Stimulated activated CD4-positive, alpha-beta T cell treated with anti-CD3 and anti-CD28 coated beads, Interleukin-1b, Interleukin-23, amount 100 ng/mL, for 24 hours (primary cell): ENCODE measurements at places on chromosomes 13 and 19.
A peak's percentile ranks its signal among the peaks of the same experiment; 100 is the strongest.

DNA sequence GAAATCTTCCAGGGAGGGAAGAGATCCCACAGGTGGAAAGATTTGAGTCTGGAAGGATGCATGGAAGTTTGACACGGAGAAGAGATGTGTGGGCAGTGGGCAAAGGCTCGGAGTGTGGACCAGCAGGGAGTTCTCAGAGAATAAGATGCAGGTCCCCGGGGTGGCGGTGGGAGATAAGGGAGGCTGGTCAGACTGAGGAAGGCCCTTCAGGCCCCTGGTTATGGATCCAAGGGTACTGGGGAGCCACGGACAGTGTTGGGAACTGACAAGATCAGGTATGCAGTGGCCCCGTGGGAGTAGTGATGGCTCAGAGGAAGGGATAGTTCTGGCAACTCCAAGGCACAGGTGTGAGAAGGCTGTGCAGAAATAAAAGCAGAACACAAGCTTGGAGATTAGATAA lies 2.5 kb downstream of the CAMSAP3 start:
- no peak for DNase-seq

- DNase-seq, result no peak
Measured at GRCh38 chr13:110348309-110349105, 41.4 kb downstream of the COL4A2 start.

- no peak for DNase-seq
Measured at GRCh38 chr13:75530549-75530961, 7.1 kb downstream of the COMMD6 start.

- no peak for DNase-seq
Measured at GRCh38 chr13:41854758-41855157, 106.2 kb downstream of the VWA8 start.

DNA sequence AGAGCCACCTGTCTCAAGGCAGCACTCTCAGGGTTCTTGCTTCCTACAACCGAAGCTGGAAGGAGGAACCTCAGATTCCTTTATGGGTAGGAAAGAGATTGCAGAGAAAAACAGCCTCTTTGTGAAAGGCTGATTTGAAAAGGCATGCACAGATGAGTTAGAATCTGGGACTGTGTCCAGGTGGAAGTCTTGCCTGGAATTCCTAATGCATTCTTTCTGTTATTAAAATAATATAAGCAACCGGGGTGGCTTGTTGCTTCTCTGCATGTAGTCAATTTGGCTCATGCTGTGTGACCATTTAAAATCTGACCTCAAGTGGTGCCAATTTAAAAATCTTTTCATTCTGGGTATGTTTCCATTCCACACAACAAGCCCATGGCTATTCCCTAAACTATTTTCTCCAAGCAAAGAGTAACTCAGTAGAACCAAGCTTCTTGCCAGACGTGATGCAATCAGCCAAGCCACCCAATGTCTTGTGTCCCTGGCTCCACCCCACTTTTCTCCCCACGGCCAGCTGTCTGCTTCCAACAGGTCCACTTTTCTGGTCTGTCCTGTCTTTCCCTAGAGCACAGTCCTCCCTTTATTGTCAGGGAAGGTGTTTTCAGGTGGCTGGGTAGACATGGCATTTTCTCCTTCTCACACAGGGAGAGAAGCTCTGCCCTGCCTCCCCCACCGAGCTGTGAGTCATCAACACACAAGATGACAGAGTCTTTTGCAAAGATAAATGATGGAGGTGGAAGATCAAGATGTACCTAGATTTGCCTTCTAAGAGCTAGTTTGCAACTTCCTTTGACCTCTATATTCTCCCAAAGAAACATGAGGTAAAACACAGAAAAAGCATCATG lies 394.3 kb downstream of the FOXO1 start:
- DNase-seq, result peak; percentile 16

DNA sequence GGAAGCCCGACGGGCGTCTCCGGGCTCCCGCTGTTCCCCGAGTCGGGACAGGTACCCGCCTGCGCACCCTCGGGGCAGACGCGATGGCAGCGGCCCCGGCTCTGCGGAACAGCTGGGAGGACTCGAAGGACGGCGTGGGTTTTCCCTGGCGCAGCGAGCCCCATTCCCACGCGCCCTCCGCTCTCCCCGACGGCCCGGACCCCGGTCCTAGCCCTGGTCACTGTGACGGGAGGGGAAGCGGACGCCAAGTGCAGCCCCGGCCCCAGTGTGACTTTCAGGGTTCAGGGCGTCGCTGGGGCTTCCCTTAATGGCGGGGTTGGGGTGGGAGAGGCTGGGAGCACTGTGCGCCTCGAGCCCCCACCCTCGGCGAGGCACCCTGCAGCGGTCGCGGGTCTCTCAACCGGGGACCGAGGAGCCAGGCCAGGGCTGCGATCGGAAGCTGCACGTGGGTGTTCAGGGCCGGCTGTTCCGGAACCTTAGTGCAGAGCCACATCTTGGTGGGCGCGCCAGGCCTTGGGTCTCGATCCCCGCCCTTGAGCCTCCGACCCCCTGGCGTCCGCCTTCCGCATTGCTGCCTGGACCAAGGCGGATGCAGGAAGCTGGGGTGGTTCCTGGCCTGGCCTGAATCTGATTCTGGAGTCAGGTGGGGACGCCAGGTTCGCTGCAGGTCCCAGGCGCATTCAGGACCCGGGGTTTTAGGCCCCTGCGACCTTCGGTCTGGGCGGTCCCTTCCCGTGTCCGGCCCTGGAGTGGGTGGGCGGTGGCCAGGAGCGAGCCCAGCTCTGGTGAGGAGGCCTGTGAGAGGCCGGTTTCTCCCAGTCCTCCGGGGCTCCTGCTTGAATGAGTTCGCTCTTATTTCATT lies 3.5 kb downstream of the LGALS7B start:
- DNase-seq, result peak; percentile 15

GRCh38 chr19:21022996-21023395 lies 2.5 kb downstream of the ZNF430 start:
- no peak for DNase-seq

GRCh38 chr19:5000120-5000611 lies 31.3 kb downstream of the KDM4B start:
- no peak for DNase-seq

GRCh38 chr13:111283991-111284390 lies 36.5 kb upstream of the TEX29 start:
- DNase-seq, result no peak

DNA sequence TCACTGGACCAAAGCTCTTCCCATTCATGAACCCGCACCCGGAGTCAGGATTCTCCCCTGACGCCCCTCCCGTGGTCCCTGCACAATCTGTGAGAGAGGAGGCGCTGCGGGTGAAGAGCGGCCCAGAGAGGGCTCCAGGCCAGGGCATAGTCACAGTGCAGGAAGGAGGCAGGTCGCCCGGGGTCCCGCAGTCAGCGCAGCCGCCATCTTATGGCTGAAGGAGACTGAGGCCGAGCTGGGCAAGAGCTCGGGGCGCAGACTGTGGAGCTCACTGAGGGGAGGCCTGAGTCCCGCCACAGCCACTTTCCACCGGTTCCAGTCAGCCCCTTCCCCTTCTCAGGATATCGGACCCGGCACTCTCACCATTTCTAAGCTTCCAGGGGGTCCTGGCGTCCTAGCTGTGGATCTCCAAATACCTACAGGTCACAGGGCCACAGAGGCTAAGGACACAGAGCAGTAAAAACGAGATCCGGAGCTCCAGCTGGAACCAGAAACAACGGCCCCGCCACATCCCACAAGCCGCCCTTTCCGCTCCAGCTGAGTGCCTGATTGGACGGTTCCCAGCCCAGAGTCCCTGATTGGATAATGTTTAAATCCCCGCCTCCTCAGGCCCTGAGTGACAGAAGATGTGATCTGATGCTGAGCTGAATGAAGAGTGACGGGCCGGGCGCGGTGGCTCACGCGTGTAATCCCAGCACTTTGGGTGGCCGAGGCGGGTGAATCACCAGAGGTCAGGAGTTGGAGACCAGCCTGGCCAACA lies at the start of gene ZNF99:
ZNF99 (minus strand) TSS at position 501 of the 760 bp plus-strand sequence; CDS start at position 366, 135 bp downstream.
- no peak for DNase-seq

DNA sequence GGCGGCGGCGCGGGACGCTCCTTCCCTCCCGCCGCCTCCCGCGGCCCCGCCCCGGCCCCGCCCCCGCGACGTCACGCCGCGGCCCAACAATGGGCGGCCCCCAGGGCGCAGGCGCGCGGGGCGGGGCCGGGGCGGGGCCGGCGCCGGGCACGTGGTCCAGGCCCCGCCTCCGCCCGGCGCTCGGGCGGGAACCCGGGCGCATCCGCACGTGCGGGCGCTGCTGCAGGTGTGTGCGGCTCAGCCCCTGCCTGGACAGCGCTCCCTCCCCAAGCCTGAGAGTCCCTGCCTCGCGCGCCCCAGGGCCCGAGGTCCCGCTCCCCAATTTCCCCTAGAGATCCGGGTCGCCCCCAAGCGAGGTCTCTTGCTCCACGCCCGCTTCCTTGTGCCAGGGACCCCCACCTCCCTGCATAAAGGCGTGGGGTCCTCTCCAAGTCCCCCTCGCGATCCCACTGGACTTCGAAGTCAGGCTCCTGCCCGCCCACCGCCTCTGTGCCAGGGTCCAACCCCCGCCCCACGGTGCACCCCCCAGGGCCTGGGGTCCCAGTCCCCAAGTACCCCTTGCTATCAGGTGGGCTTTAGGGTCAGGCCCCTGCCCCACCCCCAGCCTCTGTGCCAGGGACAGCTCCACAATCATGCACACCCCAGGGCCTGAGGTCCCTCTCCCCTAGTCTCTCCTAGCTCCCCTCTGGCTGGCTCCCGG lies at the start of gene MEX3D:
MEX3D (minus strand) TSS at position 6 of the 700 bp plus-strand sequence. CDS start 267 bp downstream, outside the sequence.
- peak; percentile 82 for DNase-seq

DNA sequence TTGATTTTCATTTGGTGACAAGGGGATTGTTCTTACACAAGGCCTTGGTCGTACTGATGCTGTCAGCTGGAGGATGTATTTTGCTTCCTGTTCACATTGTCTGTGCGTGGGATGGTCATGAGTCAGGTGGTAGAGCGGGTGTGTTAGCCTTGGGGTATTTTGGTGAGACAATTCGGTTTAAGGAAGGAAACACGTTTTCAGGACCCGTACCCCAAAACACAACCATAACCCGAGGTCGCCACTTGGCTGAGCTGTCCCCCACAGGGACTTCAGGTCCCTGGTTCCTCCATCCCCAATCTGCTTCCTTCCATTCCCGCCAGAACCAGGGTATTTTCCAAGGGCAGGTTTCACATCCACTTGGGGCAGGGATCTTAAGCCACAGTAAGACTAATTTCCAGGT lies 15.0 kb downstream of the MYO9B start:
- no peak for DNase-seq

GRCh38 chr13:30837227-30838159 lies 68.6 kb upstream of the MEDAG start:
- no peak for DNase-seq

GRCh38 chr19:18710186-18710585 lies 26.7 kb downstream of the CRTC1 start:
- DNase-seq, result no peak

GRCh38 chr19:38919837-38920601 lies 8.0 kb upstream of the CCER2 start:
- DNase-seq, result no peak
